ENCODE measurements at places on chromosomes 16 and 17. TPM values are rescaled to one million over a fixed set of nuclear protein-coding genes. Genes with fewer than 3 reads are reported as not detected.

Gene FZD2
- total RNA-seq: not detected

GRCh38 chr16:54369861-54370260 is 83.3 kb upstream of the IRX3 start:
- H3K27ac ChIP-seq: no peak overlapping the region
- peaks cover 4% of the 10 kb centered on the region for H3K4me1 ChIP-seq
- H3K4me3 ChIP-seq: no peak overlapping the region

DNA sequence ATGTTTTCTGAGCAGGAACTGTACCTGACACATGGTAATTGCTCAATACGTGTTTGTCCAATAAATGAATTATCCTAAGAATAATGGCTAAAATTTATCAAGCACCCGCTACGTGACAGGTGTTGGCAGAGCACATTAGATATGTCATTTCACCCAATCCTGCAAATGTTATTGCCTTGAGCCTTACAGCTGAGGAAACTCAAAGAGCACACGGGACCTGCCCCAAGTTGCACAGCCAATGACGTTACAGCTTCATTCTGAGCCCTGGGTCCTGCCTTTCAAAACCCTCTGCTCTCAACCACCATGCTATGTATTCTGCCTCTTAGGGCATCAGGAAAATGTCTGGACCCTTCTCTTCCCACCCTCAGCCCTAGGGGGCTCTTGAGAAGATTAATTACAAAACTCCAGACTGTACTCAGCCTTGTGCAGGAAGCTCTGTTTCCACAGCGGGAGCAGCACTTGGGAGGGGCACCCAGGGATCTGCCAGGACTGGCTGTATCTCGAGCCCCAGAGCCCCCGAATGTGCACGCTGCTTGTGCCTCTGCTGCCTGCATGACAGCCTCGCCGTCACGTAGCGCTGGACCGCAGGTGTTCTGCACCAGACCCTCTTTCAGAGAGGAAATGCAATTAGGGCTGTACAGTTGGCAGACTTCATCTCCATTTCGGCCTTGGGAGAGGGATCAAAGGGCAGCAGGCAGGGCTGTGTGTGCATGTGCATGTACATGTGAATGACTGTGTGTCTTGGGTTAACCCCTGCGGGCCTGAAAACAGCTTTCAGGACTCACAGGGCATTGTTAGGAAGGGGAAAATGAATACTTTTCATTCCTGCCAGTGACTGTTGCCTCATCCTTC is 71.6 kb downstream of the GPR139 start:
- DNase-seq: no peak
- H3K4me1 ChIP-seq: no peaks in the 10 kb centered on the region
- no peak overlapping the region for H3K27ac ChIP-seq
- peaks cover 6% of the 10 kb centered on the region for H3K27me3 ChIP-seq
- H3K4me3 ChIP-seq: no peak overlapping the region

DNA sequence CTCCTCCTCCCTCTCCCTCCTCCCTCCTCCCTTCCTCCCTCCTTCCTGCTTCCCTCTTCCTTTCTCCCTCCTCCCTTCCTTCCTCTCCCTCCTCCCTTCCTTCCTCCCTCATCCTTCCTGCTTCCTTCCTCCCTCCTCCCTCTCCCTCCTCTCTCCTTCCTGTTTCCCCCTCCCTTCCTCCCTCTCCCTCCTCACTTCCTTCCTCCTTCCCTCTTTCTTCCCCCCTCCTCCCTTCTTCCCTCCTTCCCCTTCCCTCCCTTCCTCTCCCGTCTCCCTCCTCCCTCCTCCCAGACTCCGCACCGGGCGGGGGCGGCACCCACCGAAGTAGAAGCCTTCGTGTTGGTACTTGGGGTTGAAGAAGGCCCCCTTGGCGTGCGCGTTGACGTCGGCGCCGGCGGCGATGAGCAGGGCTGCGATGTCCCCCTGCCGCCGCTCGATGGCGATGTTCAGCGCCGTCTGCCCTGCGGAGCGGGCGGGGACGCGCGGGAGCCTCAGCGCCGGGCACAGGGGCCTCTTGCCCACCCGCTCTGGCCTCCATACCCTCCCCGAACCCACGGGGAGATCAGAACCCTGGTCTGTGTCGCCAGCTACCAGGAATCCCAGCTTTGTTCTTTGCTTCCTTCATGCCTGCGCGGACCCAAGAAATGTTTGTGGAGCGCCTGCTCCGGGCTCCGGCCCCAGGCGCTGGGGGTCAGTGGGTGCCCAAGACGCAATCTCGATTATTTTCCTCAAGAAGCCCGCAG is 22.2 kb downstream of the TRPV3 start:
- no peak overlapping the region for H3K27ac ChIP-seq
- DNase-seq: peak; percentile 71
- H3K27me3 ChIP-seq: peaks cover 4% of the 10 kb centered on the region
- H3K4me1 ChIP-seq: peaks cover 3% of the 10 kb centered on the region

GRCh38 chr17:50631195-50631907 is 3.3 kb upstream of the ABCC3 start:
- H3K4me1 ChIP-seq: no peaks in the 10 kb centered on the region
- H3K4me3 ChIP-seq: no peak overlapping the region
- no peak for DNase-seq
- H3K27ac ChIP-seq: no peak overlapping the region

DNA sequence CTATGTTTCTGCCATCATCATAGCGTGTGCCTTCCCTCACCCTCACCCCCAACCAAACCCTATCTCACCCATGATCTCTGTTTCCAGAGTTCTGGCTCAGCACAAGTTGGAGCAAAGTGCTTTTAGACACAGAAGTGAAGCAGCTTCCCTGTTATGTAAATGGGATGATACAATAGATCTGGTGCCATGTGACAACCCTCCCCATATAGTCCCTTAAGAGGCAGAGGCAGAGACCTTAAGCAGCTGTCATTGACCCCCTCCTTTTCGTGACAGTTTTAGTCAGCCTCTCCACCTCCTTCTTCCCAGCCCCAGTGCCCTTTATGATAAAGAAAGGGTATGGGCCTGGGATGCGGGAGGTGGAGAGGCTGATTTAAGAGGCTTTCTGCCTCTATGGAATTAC is 40.3 kb upstream of the MED13 start:
- no peaks in the 10 kb centered on the region for H3K27me3 ChIP-seq
- no peak for DNase-seq
- no peaks in the 10 kb centered on the region for H3K4me1 ChIP-seq
- no peak overlapping the region for H3K4me3 ChIP-seq
- H3K36me3 ChIP-seq: no peaks in the 10 kb centered on the region

All from activated naive CD4-positive, alpha-beta T cell treated with anti-CD3 and anti-CD28 coated beads for 36 hours (primary cell).